ENCODE measurements at places on chromosomes 11 and 22.

DNA sequence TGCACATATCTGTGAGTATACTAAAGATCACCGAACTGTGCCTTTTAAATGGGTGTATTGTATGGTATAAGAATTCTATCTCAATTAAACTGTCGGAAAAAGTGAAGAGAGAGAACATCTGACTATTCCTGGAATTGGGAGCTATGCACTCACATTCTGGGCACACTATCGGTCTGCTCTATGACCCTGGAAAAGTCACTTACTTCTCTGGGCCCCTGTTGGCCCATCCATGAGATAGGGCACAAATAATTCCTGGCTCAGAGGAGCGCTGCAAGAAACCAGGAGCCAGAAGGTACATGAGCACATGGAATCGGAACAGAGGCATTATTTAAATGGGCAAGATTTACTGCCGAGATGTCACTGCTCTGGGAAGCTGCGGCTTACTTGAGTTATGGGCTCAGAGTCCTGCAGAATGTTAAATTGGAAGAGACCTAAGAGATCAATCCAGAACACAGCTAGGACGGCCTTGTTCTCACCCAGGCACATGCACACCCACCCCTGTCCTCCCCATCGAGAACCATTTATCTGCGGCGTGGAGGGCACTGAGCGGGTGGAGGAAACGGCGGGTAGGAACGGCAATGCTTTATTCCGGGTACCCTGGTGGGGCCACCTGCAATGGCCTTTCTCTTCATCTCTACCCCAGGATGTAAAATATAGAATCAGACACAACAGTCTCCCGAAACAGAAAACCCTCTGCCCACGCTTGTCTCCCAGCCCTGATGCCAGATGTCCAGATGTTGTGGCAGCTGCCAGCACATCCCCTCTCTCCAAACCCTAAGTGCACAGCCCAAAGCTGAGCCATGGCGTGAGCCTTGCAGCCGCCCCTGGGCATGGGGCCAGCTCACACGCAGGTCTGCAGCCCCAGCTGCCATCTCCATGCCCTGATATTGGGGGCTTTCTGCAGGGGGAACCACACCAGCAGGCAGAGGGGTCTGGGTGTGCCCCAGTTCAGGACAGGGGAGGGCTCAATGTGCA is 142.4 kb downstream of the DSCAML1 start:
- no peak for DNase-seq

GRCh38 chr22:23781065-23781464 is 5.7 kb upstream of the SMARCB1 start:
- DNase-seq: no peak

GRCh38 chr22:27476729-27477128 is 324.8 kb downstream of the MN1 start:
- no peak for DNase-seq

GRCh38 chr11:105244160-105244825 is 104.7 kb upstream of the CARD18 start:
- DNase-seq: no peak

GRCh38 chr11:36211761-36212430 is 77.3 kb downstream of the COMMD9 start:
- no peak for DNase-seq

DNA sequence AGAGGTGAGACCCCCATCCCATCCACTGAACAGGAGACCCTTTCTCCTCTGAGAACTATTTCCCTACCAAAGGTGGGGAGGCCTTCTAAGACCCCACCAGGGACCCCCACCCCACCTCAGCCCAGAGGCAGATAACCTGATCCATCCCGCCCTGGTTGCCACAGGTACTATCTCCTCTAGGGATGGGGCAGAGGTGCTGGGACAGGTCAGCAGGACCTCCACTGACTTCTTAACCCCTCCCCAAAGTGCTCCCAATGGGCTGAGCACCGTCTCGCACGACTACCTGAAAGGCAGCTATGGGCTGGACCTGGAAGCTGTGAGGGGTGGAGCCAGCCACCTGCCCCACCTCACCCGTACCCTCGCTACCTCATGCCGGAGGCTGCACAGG is 4.3 kb downstream of the INPPL1 start:
- peak; percentile 14 for DNase-seq

- DNase-seq: no peak
Measured at GRCh38 chr11:111310088-111310487, 11.7 kb downstream of the POU2AF3 start.

GRCh38 chr11:76243957-76244285 is 37.6 kb upstream of the WNT11 start:
- no peak for DNase-seq

DNA sequence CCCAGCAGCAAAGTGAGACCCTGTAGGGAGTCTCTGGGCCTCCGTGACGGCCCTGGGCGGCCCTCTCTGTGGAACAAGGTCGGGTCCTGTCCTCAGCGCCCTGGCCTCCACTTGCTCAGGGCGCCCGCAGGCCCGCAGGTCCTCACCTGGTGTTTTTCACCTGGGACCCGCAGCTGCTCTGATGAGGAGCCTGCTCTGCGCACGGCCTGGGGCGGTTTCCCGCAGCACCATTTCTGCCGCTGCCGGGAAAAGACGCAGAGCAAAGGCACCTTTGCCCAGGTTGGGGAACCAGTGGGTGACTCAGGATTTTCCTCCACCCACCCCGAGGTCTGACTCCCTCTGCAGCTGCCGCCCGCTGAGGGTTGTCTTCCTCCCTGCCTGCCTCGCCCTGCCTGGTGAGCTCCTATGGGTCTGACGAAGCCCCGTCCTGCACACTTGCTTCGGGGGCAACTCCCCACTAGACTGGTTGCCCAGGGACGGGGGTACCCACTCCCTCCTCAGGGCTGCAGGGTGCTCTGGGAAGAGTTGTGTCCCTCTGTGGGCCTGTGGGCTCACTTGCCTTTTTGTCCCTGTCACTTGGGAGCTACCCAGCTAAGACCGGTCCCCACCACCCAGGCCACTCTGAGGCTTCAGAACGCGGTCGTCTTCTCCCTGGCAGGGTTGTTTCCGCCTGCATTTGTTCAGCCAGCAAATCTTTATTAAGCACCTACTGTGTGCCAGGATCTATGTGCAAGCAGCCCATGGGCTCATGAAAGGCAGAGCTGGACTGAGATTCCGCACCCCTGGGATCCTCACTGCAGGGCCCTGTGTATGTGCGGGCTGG is 89.5 kb downstream of the KCNQ1 start:
- DNase-seq: no peak

- DNase-seq: peak; percentile 65
Measured at GRCh38 chr11:125514336-125515101, 18.5 kb upstream of the FEZ1 start.

- no peak for DNase-seq
Measured at GRCh38 chr11:116035977-116036376, 531.8 kb upstream of the CADM1 start.

DNA sequence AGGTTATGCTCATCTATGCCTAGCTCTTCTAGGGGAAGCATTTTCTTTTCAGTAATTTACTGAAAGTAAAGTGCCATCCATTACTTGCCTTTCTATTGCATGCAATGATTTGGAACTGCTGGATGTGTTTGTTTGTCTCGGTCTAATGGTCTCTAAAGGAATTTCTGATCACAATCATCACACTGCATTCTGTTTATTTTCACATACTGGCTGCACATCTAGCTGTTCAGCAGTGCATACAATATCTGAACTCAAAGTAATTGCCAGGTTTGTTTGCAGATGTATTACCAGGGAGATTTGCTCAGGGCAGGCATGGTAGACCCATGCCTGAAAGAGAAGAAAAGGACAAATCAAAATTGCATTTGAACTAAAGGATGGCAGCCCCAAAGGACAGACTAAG is 36.4 kb upstream of the CWF19L2 start:
- DNase-seq: no peak

- DNase-seq: peak; percentile 17
Measured at GRCh38 chr11:76636826-76637460, 33.6 kb downstream of the LRRC32 start.
